ENCODE measurements at places on chromosomes 2 and 18. TPM values are rescaled to one million over a fixed set of nuclear protein-coding genes. Genes with fewer than 3 reads are reported as not detected.

MTCL1 gene
- polyA plus RNA-seq: 6.1 TPM

SCN3A gene
- polyA plus RNA-seq: 0.54 TPM

QPCT gene
- polyA plus RNA-seq: 3.1 TPM

G6PC2 gene
- not detected for polyA plus RNA-seq

REG1B gene
- polyA plus RNA-seq: 0.20 TPM

CRYBA2 gene
- polyA plus RNA-seq: not detected

CIDEA gene
- polyA plus RNA-seq: 6.0 TPM

SMC6 gene
- polyA plus RNA-seq: 10.0 TPM

SERPINB3 gene
- not detected for polyA plus RNA-seq

CFAP210 gene
- 0.14 TPM for polyA plus RNA-seq

EVA1A gene
- 0.66 TPM for polyA plus RNA-seq

PDK1 gene
- polyA plus RNA-seq: 10.6 TPM

ALKAL2 gene
- 0.72 TPM for polyA plus RNA-seq

SATB2 gene
- 0.75 TPM for polyA plus RNA-seq

KIF5C gene
- polyA plus RNA-seq: 0.86 TPM

NEU4 gene
- 0.68 TPM for polyA plus RNA-seq

INHA gene
- polyA plus RNA-seq: 28.7 TPM

HOXD8 gene
- 0.63 TPM for polyA plus RNA-seq

HAT1 gene
- polyA plus RNA-seq: 27.6 TPM

COL6A3 gene
- polyA plus RNA-seq: 33.2 TPM

ANKRD62 gene
- not detected for polyA plus RNA-seq

DNAJC5G gene
- 2.2 TPM for polyA plus RNA-seq

CTAGE1 gene
- polyA plus RNA-seq: 0.07 TPM

LPIN1 gene
- polyA plus RNA-seq: 15.3 TPM

NT5DC4 gene
- polyA plus RNA-seq: not detected

LAMA3 gene
- polyA plus RNA-seq: 1.7 TPM

BOK gene
- polyA plus RNA-seq: 3.5 TPM

MC5R gene
- not detected for polyA plus RNA-seq

RAB17 gene
- polyA plus RNA-seq: 2.1 TPM

METTL4 gene
- 5.8 TPM for polyA plus RNA-seq

All from right cardiac atrium (tissue), 5 donors.